Right hindlimb (tissue), 1 donor: ENCODE measurements at places on chromosomes 5 and 9.
A peak's percentile ranks its signal among the peaks of the same experiment; 100 is the strongest.

- DNase-seq: peak; percentile 34
These were observed 133.8 kb upstream of the SLC24A2 start for GRCh38 chr9:19922476-19923118.

DNA sequence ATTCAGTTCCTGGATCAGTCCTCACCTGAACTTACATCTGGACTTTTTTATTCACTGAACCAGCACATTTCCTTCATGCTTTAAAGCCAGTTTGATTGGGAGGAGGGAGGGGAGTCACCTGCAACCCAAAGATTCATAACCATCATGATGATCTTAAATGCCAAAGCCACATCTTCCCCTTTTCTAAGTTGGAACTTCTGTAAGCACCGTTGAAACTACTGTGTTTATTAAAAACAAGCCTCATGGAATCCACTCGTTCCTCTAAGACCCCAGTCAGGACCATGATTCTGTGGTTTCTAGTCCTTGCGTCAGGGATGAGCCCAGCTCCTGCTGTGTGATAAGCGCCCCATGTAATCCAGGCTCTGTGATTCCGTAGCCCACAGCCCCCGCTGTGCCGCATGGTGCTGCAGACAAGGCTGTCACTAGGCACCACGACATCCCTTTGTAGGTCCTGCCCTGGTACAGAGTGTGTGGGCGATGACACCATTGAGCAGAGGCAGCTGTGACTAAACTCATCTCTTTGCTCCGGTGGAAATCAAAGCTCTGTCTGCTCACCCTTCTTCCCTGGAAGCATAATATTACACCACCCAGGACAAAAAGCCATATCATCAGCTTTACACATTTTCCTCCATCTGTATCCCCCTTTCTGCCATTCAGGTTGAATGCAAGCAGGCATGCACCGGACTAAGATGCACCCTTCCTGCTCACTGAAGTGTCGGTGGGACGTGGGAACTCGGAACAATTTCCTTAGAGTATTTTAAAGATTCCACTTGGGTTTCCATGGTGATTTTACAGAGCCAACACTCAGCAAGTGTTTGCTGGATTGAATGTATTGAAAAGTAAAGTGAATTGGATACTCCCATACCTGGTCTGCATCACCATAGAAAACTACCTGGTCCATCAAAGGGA lies 132.0 kb upstream of the FSTL4 start:
- no peak for DNase-seq

DNA sequence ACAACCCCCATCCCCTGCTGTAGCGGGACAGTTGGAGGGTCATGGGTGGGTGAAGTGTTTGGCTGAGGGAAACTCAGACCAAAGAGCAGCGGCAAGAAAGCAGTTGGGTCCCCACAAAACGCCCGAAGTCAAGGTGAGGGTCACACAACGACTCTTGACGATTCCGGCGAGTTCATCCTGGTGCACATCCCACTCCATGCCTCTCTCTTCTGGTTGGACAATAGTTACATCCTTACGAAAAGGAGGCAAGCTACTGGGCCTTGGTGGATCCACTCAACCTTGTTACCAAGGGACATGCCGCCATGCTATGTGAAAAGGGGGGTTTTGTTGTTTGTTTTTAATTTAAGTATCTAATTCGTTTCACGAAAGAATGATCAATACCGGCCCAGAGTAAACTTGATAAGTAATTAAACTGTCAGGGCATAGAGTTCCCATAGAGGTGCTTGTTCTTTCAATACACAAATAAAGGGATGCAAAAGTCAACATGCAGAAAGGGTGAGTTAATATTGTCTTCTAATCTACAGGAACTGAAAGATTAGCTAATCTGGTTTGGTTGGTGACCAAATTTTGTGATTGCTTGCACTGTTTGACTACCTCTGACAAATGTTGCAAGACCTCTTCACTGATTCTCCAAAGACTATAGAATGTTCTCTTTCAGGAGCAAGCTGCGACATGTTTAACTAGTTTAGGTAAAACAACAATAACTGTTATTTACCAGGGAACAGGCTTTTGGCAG lies 732 bp upstream of the SMIM15 start:
- no peak for DNase-seq

- DNase-seq: no peak
These were observed 58.7 kb upstream of the RGMB start for GRCh38 chr5:98714710-98715288.

- no peak for DNase-seq
These were observed 3.8 kb downstream of the ARSI start for GRCh38 chr5:150298701-150299451.

- DNase-seq: no peak
These were observed 456.5 kb downstream of the ZSWIM6 start for GRCh38 chr5:61788548-61788947.

DNA sequence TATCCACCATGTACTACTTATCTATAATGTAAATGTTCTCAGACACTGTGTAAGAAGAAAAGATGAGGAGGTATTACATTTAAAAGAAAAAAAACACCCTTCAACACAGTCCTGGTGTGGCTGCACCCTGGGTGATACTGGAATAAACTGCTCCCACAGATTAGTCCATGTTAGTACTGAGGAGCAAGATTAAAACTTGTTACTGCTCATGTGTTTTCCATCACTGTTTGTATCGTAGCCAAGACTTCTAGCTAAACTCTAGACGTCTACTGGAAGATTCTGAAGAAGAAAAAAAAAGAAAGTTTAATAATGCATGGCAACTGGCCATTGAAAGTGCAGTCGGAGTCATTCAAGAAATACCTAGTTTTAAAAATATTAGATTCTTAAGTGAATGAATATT lies at the start of gene ASPN:
Gene ASPN, minus strand, starts transcription at position 178 of the 400 bp plus-strand sequence.
- DNase-seq: peak; percentile 56

DNA sequence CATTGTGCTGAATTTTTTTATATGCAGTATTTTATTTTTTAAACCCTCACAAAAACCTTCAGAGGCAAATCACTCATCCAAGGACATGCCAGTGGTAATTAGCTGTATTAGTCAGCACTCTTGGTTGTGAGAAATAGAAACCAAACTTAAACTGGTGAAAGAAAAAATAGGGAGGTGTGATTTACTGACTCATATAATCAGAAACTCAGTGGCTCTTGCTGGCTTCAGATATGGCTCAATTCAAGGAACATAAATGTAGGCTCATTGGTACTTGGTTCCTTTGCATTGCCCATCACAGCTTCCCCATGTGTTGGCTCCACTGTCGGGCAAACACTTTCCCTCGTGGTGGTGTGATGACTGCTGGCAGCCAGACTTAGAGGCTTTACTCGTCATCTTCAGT lies 497.2 kb downstream of the MAT2B start:
- no peak for DNase-seq

DNA sequence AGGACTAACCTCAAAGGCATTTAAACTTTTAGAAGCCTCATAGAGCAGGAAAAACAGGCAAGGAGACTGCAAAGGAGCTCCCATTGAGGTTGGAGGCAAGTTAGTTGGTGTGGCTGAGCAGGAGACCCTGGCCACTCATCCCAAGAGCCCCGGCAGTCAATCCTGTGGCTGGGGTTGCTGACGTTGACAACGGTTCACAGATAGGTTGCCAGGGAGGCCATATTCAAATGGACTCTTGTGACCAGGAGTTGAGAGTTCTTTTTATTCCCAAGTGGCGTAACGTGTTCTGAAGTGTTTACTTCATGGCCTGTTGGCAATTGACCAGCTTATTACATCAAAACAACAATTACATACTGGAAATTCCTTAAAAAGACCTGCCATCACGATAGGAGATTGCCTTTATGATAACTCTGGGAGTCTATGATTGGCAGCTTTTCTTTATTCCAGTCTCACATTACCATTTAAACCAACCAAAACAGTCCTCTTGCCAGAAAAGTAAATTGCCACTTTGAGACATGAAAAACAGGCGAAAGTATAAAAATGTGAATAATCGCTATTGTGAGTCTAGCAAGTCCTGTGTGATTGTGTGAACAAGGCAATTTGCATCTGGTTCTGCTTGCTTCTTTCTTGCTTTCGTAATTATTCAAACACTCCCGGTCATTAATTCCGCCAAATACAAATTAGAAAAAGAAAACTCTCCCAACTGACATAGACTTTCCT lies 394.9 kb downstream of the MED10 start:
- no peak for DNase-seq

- DNase-seq: no peak
These were observed 187.4 kb downstream of the ACTL7B start for GRCh38 chr9:108668191-108668937.

- no peak for DNase-seq
These were observed 417.0 kb upstream of the TLE4 start for GRCh38 chr9:79154806-79155205.

DNA sequence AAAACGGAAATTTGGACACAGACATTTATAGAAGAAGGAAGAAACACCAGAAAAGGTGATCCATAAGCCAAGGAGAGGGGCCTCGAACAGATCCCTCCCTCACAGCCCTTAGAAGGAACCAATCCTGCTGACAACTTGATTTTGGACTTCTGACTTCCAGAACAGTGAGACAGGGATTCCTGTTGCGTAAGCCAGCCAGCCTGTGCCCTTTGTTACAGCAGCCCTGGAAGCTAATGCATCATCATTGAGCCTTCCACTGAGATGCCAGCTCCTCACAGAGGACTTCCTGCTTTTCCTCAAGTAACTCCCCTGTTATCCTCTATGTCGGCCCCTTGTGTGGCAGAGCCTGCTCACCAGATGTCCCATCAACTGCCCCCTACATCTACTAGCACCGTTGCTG lies 94.1 kb downstream of the JMY start:
- no peak for DNase-seq

DNA sequence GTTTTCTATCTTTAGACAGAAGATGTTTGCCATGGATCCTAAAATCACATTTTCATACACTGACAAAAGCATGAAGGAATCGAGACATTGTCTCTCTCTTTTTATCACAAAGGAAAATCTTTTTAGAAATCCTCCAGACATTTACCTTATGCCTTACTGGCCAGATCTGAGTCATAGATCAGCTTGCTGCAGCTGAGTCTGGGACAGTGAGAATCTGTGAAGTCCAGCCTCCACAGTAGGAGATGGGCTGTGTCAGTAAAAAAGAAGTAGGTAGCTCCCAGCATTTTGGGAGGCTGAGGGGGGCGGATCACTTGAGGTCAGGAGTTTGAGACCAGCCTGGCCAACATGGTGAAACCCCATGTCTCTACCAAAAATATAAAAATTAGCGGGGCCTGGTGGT lies 333.4 kb upstream of the ZNF462 start:
- DNase-seq: no peak

GRCh38 chr9:129598089-129598596 lies 22.8 kb downstream of the C9orf50 start:
- DNase-seq: no peak

DNA sequence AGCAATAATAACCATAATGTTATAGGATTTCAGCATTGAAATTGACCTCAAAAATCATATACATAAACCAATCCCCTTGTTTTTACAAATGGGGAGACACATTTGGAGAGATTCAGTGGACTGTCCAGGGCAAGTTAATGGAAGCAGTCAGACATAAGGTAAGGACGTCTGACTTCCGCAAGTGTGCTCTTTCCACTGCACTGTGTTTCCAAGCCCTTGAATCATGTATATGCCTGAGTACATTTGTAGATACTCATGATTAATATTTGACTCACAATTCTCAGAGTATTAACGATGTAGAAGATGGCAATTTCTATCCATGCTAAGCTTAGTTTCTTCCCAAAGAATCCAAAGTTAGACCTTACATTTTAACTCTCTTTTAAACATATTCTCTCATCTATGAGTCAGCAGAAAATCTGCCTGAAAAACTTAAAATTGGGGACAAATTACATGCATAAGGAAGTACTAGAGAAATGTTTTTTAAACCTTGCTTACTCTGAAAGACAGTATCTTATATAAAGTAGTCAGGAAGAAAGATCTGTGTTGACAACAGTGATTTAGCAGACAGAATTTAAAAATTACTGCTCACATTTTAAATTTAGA lies 165.3 kb downstream of the NFIB start:
- no peak for DNase-seq

DNA sequence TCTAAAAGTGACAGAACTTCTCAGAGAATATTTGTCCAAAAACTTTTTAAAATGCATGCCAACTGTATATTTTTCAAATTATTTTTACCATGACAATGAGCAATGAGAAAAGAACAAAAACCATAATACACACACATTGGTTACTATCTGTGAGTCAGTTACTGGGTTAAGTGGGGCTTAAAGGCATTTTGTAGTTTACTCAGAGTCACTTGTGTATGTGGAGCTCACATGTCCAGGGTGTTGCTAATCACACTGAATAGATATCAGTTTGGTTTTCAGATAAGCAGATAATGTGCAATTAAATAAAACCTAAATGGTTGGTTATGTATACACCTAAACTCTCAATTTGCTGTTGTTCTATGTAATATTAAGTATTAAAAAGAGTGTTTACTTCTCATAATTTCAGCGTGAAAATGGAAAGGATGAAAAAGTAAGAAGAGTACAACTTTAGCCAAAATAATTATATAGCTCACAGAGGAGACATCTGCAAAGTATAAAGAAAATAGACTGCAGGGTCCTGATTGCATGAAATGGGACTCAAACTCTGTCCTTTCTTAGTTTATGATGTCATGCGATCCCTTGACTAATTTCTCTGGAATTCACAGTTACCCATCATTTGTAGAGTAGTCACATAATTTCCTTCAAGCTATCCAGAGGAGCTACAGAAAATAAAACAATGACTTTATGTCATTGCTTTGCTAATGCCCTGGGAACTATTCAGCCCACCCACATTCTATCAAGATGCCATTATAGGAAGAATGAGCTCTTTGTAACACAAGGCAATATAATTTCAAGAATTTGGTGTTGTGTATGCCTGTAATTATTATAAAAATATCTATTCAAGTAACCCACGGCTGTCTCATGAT lies 388.0 kb upstream of the ZNF608 start:
- no peak for DNase-seq

- DNase-seq: no peak
These were observed 105.7 kb upstream of the TMEM161B start for GRCh38 chr5:88374391-88374790.

DNA sequence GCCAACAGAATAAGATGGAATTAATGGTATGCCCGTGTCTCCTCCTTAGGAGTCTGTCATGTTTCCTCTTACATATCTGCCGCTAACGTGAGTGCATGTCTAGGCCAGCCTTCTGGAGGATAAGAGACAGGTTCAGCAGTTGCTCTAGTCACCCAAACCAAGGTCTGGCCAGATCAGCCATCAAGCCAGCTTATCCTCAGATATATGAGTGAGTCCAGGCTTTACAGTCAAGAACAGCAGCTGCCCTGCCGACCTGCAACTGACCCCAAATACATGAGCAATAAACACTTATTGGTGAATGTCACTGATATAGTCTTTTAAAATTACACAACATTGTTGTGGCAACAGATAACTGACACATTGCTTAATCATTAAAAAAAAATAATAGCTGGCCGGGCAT lies 123.5 kb downstream of the TSSK1B start:
- no peak for DNase-seq

DNA sequence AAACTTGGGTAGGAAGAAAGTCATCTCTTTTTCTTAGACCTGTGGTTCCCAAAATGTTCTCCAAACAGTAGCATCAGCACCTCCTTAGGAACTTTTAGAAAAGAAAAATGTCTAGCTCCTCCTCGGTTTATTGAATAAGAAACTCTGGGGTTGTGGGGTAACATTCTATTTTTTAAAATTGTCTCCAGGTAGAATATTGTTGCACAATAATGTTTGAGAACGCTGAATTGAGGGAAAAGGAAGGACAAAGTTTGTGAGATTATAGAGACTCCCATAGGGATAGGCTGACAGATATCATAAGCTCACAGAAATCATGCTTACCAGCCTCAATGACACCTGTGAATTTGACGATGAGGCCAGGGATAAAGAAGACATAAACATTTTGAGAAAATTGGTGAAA lies 1199.0 kb upstream of the CDH6 start:
- no peak for DNase-seq
